ENCODE measurements at places on chromosomes 13 and 19. TPM values are rescaled to one million over a fixed set of nuclear protein-coding genes. Genes with fewer than 3 reads are reported as not detected.
A peak's percentile ranks its signal among the peaks of the same experiment; 100 is the strongest.

The NHLRC3 gene
- 46.4 TPM for total RNA-seq

DNA sequence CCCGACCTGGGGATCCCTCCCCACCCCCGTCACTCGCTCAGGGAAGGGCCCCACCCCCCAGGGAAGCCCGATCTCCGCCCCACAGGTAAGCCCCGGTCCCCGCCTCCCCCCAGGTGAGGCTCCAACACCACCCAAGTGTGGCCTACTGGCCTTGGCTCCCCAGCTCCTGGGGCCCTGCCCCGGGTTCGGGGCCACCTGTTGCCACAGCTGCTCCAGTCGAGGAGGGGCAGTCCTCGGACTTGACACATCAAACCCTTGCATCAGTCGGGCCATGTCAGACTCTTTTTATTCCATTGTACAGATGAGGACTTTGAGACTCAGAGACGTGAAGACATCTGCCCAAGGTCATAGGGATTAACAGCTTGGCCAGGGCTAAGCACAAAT is 512 bp downstream of the CC2D1A start:
- peaks cover 14% of the 10 kb centered on the region for H3K4me1 ChIP-seq
- no peaks in the 10 kb centered on the region for H3K27me3 ChIP-seq
- H3K27ac ChIP-seq: peak overlapping the region; percentile 73
- peak; percentile 64 for DNase-seq
- H3K4me3 ChIP-seq: peak overlapping the region; percentile 33
- peaks cover 8% of the 10 kb centered on the region for H3K36me3 ChIP-seq

The CEACAM7 gene
- total RNA-seq: not detected

The CLEC17A gene
- total RNA-seq: not detected

DNA sequence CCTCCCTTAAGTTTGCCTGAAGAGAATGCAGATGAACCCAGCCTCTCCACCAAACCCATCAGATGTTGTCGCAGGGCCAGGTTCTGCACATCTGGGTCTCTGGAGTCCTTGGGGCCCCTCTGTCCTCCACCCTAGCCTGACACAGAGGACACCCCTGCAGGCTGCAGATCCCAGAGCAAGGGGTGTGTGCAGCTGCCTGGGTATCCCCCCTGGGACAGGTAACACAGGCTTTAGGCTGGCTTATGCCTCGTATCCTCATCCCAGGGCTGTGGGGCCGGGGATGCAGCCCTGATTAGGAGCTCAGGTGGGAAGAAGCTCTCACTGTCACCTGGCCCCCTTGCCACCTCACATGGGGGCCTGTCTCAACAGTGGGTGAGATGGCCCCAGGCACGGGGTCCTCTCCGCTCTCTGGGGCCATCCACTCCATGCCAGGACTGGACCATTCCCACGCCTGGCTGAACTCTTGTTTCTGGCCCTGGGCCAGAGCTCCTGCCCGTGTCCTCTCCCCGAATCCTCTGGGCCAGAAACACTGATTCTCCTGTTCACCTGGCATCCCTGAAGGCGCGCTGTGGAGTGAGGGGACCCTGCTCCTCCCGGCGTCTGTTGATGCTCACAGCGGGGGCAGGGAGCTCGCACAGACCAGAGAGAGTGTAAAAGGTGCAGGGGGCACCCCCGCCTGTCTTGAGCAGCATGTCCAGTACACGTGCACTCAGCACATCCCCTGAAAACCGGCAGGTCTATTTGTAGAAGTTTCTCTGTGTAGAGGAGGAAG is 38.7 kb upstream of the TPM4 start:
- H3K4me1 ChIP-seq: no peaks in the 10 kb centered on the region
- no peaks in the 10 kb centered on the region for H3K27me3 ChIP-seq
- DNase-seq: no peak
- no peak overlapping the region for H3K27ac ChIP-seq
- no peaks in the 10 kb centered on the region for H3K36me3 ChIP-seq

The KLHL1 gene
- not detected for total RNA-seq

DNA sequence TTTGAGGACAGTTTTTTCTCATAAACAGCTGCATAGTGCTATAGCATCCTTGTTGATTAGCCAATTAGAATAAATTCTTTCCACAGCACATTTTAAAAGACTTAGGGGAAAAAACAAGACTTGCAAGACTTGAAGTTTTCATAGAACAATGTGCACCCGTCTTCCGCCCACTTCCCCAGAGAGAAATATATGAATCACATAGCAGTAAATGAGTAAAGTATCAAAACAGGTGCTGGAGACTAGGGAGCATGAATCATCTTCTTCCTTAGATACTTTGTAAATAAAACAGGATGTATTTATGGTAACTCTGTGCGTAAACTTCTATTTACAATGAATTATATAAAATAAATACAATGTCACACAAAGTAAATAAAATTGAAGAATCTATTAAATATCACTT is 75.1 kb downstream of the COL4A2 start:
- peaks cover 13% of the 10 kb centered on the region for H3K4me1 ChIP-seq
- H3K4me3 ChIP-seq: no peak overlapping the region
- H3K27me3 ChIP-seq: no peaks in the 10 kb centered on the region

DNA sequence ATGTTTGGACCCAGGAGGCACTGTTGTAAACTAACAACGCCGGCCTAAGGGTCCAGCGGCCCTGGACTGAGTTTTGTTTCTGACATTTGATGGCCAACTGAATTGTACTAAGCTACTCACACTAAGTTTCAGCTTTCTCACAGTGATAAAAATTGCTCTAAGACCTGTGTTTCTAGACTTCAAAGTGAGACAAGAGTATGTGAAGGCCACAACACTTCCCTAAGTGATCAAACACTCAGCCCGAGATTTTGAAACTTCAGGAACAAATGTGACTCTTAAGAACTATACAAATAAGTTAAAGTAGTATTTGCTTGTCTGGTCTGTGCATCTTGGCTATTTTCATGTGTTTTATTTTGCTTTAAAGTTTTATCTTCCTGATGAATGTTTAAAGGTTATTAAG is 30.2 kb downstream of the EFNB2 start:
- H3K4me3 ChIP-seq: no peak overlapping the region
- H3K4me1 ChIP-seq: peaks cover 3% of the 10 kb centered on the region
- no peaks in the 10 kb centered on the region for H3K36me3 ChIP-seq
- H3K27me3 ChIP-seq: no peaks in the 10 kb centered on the region
- DNase-seq: no peak
- no peak overlapping the region for H3K27ac ChIP-seq

- H3K27me3 ChIP-seq: no peaks in the 10 kb centered on the region
- no peaks in the 10 kb centered on the region for H3K36me3 ChIP-seq
- no peak overlapping the region for H3K27ac ChIP-seq
- H3K4me3 ChIP-seq: no peak overlapping the region
These were observed 4.2 kb downstream of the SSBP4 start for GRCh38 chr19:18423258-18424020.

The C2CD4C gene
- 1.6 TPM for total RNA-seq

- H3K4me1 ChIP-seq: no peaks in the 10 kb centered on the region
- no peak overlapping the region for H3K27ac ChIP-seq
- H3K4me3 ChIP-seq: no peak overlapping the region
- no peaks in the 10 kb centered on the region for H3K36me3 ChIP-seq
These were observed 177.5 kb downstream of the DCLK1 start for GRCh38 chr13:35953537-35954206.

DNA sequence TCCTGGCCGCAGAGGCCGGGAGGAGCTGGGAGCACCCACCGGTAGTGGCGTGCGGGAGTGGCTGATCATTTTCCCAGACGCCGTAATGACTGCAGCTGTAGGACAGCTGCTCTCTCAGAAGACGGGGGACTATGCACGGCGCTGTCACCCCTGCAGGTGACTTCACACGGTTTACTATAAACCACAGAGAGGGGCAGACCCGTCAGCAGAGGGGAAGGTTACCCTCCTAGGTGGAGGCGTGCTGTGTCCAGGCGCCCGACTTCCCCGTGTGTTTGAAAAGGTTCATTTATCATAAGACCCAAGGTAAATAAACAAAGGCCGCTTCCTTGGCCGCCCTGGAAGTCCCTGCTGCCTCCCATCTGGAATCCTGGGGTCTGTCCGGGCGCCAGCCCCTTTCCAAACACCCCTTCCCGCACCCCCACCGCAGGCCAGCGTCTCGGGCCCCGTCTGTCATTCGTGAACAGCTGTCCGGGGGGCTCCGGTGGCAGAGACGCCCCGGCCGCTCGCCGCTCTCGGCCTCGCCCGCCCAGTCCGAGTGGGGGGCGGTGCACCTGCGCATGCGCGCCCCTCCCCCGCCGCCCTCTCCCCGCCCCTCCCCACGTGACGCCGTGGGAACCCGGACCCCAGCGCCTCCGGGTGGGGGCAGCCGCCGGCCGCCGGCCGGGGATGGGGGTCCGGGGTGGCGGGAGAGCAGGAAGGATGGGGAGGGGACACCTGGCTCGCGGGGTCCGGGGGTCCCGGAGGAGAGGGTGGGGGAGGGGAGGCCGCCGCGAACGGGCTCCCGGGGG is 915 bp downstream of the SHC2 start:
- H3K4me1 ChIP-seq: peaks cover 7% of the 10 kb centered on the region
- peak overlapping the region; percentile 70 for H3K27ac ChIP-seq

GRCh38 chr13:70527599-70527998 is 419.3 kb upstream of the KLHL1 start:
- DNase-seq: no peak
- H3K27me3 ChIP-seq: no peaks in the 10 kb centered on the region
- H3K27ac ChIP-seq: no peak overlapping the region
- no peaks in the 10 kb centered on the region for H3K36me3 ChIP-seq
- no peaks in the 10 kb centered on the region for H3K4me1 ChIP-seq

DNA sequence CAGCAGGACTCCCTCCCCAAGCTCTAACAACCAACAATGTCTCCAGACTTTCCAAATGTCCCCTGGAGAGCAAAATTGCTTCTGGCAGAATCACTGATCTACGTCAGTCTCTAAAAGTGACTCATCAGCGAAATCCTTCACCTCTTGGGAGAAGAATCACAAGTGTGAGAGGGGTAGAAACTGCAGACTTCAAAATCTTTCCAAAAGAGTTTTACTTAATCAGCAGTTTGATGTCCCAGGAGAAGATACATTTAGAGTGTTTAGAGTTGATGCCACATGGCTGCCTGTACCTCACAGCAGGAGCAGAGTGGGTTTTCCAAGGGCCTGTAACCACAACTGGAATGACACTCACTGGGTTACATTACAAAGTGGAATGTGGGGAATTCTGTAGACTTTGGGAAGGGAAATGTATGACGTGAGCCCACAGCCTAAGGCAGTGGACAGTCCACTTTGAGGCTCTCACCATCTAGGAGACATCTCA is 6.2 kb upstream of the CEACAM5 start:
- no peak overlapping the region for H3K4me3 ChIP-seq
- H3K36me3 ChIP-seq: no peaks in the 10 kb centered on the region
- H3K27me3 ChIP-seq: no peaks in the 10 kb centered on the region
- H3K27ac ChIP-seq: no peak overlapping the region
- DNase-seq: no peak
- H3K4me1 ChIP-seq: no peaks in the 10 kb centered on the region

DNA sequence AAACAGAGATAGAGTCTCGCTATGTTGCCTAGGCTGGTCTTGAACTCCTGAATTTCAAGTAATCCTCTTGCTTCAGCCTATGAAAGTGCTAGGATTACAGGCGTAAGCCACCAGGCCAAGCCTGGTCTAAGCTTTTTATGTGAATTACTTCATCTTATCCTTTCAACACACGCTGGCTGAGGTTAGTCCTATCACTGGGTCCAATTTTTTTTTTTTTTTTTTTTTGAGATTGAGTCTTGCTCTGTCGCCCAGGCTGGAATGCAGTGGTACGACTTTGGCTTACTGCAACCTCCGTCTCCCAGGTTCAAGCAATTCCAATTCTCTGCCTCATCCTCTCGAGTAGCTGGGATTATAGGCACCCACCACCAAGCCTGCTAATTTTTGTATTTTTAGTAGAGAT is 10.4 kb downstream of the MYO1F start:
- no peaks in the 10 kb centered on the region for H3K27me3 ChIP-seq
- H3K4me1 ChIP-seq: no peaks in the 10 kb centered on the region
- no peak overlapping the region for H3K27ac ChIP-seq
- no peak for DNase-seq
- H3K4me3 ChIP-seq: no peak overlapping the region

The R3HDM4 gene
- total RNA-seq: 36.1 TPM

DNA sequence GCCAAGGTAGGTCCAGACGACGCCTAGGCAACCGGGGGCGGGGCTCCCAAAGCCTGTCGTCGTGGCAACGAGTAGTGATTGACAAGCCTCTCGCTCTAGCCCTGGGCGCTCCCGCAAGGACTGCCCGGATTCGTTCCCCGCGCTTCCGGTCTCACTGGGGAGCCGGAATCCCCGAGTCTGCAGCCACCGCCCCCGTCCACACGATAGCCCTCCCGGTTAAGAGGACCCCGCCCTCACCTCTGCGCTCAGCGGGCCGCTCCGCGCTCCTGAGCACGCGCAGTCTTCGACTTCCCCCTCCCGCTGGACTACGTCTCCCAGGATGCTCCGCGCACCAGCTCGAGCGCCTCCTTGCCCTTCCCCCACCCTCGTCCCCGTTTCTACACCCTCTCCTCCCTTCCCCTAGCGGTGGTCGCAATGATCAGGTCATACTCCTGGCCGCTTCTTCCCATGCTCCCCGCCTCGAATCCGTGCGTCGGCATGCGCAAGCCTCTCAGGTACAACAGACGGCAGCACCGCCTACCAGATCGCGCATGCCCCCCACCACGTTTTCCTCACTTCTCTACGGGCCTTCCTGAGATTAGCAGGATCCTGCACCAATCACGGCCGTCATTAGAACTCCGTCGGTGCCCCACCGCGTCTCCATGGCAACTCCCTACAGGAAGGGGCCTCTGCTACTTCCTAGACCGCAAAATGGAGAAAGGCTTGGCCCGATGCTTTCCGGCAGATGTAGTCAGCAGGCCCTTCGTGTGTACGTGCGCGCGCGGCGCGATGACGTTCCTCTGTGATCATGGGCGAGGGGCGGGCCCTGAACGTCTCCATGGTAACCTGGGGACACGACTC is at the start of gene MZF1:
Gene MZF1, minus strand, starts transcription at position 518 of the 840 bp plus-strand sequence. CDS start 1,946 bp downstream, outside the sequence.
- peak within 1 kb of the TSS; percentile 88 for H3K27ac ChIP-seq
- H3K36me3 ChIP-seq: peaks cover 13% of the 10 kb centered on the region
- no peaks in the 10 kb centered on the region for H3K27me3 ChIP-seq
- peak; percentile 100 for DNase-seq
- H3K4me1 ChIP-seq: peaks cover 17% of the 10 kb centered on the region

GRCh38 chr13:51620165-51620983 is 36.1 kb downstream of the WDFY2 start:
- peaks cover 70% of the 10 kb centered on the region for H3K4me1 ChIP-seq
- H3K27ac ChIP-seq: peak overlapping the region; percentile 75
- no peak for DNase-seq
- H3K27me3 ChIP-seq: no peaks in the 10 kb centered on the region
- H3K36me3 ChIP-seq: no peaks in the 10 kb centered on the region

The ZNF701 gene
- 39.3 TPM for total RNA-seq

GRCh38 chr13:48725271-48725670 is 71.5 kb downstream of the CYSLTR2 start:
- no peaks in the 10 kb centered on the region for H3K4me1 ChIP-seq
- H3K27ac ChIP-seq: no peak overlapping the region
- no peaks in the 10 kb centered on the region for H3K36me3 ChIP-seq
- DNase-seq: no peak

- H3K27ac ChIP-seq: no peak overlapping the region
- H3K4me3 ChIP-seq: no peak overlapping the region
- H3K27me3 ChIP-seq: peaks cover 28% of the 10 kb centered on the region
- no peaks in the 10 kb centered on the region for H3K36me3 ChIP-seq
These were observed 2.5 kb downstream of the KLK10 start for GRCh38 chr19:51016798-51017683.
